Jurkat, Clone E6-1 (cell line): ENCODE measurements at places on chromosomes 1 and 21.
A peak's percentile ranks its signal among the peaks of the same experiment; 100 is the strongest.

- peak; percentile 27 for DNase-seq
Observed at GRCh38 chr1:71521655-71522264, 440.9 kb upstream of the ZRANB2 start.

DNA sequence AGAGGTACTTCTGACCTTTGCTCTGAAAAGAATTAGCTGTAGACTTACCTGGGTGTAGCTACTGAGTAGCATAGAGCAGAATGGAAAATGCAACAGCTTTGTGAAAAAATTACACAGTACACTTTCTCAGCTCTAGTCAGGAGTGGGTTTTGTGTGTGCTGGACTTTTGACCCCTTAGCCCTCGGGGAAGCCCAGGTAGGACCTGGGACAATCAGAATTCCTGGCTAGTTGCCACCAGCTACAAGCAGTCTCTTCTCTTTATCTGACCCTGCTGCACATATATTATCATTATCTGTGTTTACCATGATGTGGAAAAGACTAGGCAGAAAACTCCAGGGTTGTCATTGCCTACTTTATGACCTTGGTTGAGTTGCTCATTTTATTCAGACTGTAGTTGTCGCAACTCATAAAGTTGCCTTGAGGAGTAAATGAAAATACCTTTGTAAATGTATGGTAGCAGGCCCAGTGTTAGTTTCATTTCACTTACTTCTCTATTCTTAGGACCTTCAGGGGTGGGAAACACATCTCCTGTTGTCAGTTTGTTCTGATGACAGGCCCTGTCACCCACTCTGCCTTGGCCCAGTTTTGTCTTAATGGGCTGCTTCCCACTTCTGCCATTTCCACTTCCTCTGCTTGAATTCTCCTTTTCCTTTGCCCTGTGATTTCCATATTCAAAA lies 5.4 kb downstream of the NEK7 start:
- no peak for DNase-seq

GRCh38 chr21:34930971-34931370 lies 118.1 kb downstream of the RUNX1 start:
- no peak for DNase-seq

GRCh38 chr1:52080014-52080415 lies 23.9 kb downstream of the BTF3L4 start:
- DNase-seq: no peak

DNA sequence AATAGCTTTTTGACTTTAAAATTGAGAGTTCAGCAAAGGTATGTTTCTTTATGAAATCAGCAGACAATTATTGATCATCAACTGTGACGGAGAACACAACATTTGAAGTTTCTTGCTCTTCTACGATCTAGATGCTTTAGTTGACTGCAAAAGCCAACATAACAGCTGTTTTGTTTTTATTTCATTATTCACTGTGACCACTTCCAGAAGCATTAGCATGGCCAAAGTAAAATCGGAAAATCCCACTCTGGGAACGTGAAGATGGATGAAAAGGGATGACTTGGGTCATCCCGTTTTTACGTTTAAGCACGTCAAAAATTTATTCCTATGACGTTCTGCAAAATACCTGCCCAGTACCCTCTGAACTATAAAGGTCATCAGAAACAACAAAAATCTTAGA lies 833.0 kb upstream of the ADAMTS5 start:
- DNase-seq: no peak

GRCh38 chr1:185661971-185662370 lies 72.2 kb upstream of the HMCN1 start:
- DNase-seq: no peak

DNA sequence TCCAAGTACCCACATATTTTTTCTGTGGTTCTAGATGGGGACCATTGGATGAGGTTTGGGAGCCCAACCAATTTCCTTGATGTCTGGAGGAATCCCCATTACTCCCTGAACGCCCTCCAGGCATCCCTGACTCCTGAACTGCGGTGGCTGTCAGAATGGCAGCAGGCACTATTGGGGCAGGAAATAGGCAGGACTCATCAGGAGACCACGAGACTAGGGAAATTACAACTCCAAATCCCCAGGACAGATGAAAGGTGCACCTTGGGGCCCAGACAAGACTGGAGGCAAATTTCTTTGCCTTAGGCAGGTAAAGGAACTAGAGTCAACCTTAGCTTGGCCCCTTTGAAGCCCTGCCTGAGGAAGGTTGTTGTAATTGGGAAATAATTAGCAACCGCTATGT lies 1.1 kb downstream of the CGN start:
- DNase-seq: no peak
